ENCODE measurements at places on chromosomes 3 and 15.

- DNase-seq: no peak
Measured at GRCh38 chr15:60299452-60300047, 98.2 kb downstream of the ANXA2 start.

DNA sequence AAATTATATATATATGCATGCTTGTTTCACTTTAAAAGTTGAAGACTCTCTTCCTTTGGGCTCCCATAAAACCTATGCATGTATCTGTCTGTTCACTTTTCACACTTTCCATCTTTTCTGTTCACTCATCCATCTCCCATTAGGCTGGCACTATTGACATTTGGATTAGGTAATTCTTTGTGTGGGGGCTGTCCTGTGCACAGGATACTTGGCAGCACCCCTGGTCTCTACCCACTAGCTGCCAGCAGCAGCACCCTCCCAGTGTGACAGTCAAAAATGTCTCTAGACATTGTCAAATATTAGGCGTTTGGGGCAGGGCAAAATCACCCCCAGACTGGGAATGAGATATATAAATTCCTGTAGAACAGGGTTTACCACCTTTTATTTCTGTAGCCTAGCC, 72.3 kb upstream of the EIF1B start:
- DNase-seq: no peak

- DNase-seq: no peak
Measured at GRCh38 chr15:99421172-99421656, 144.6 kb upstream of the MEF2A start.

GRCh38 chr3:111229301-111229700, 157.7 kb downstream of the NECTIN3 start:
- no peak for DNase-seq

DNA sequence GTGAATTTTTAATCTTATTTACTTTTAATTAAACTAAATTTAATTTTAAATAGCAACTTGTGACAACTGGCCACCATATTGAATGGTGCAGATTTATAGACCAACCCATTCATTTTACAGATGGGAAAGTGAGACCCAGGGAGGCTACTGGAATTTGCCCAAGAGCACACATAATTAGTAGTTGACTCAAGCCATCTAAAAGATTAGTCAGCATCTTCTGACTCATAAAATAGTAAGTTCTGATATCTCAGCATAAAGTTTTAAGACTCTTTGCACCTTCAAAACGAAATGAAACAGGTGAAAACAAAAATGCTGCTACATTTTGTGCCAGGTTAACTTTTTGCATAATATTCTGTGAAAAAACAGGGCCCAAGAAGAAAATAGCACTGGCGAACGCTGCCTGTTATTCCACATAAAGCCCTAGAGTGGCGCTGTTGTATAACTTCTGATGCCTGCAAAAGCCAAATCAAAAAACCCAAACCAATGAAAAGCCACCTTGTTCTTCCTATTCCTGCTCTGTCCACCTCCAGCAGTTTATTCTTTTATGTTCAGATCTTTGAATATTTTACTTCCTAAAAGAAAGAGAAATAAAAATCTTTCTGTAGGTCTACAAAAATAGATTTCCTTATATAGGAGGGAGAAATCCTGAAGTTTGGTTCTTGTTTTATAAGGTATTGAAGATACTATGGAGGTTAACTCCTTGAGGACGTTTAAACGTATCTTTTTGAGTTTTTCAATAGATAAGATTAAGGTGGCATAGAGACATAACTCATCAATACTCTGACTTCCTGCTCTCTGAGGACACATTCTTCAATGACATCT, 62.8 kb downstream of the OTOL1 start:
- no peak for DNase-seq

GRCh38 chr15:77012117-77012712, 17.3 kb downstream of the PSTPIP1 start:
- no peak for DNase-seq

DNA sequence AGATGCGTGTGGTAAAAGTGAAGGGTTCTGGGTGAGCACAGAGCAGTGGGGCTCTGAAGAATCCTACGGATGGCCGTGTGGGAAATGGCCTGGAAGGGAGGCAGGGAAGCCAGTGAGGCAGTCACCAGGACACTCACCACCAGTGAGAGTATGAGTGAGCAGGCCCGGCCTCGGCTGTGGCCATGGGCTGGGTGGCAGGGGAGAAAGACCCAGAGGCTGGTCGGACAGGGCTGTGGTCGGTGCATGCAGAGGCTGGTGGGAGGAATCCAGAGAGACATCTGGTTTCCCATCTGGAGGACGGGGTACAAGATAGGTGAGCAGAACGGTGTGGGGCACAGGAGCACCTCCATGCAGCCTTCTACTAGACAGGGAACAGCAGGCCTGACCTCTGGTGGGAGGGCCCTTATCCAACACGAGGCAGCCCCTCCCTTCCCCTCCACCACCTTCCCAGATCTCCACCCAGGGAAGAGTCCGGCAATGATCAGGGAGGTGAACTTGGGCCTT, 10.1 kb downstream of the PCSK6 start:
- DNase-seq: no peak

- no peak for DNase-seq
Measured at GRCh38 chr3:123295171-123295900, 93.6 kb downstream of the SEC22A start.

DNA sequence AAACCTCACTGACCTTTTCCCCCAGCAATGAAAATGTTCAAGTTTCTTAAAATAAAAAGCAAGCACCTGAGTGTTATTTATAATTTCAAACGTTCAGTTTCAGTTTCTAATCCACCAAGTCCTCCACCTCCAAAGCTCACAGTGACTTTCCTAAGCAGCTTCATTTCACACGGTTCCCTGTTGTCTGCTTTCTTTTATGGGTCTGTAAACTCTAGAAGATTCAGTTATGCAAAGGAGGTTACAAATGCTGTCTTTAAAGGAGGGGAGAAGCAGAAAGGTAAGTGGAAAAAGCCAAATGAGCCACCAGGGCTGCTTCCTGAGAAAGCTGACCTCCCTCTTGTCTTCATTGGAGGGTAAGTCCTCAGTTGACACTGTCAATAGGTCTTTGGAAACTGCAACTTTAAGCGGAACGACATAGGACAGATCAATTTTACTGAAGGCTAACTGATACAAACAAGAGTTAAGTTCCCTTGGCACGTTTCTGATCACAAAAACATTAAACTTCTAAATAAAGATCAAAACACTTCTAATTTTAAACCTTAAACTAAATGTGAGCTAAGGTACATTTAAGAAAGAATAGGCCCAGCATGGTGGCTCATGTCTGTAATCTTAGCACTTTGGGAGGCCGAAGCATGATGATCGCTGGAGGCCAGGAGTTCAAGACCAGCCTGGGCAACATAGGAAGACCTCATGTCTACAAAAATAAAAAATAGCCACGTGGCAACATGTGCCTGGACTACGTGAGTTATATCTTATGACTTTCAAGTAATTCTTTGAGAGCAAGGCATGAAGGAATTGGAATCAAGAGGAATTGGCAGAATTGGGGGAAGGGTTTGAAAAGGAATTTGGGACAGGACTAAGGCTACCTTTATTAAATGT, 151.9 kb upstream of the UBE2E1 start:
- no peak for DNase-seq

GRCh38 chr3:197841789-197842188, 50.7 kb downstream of the LRCH3 start:
- DNase-seq: no peak

DNA sequence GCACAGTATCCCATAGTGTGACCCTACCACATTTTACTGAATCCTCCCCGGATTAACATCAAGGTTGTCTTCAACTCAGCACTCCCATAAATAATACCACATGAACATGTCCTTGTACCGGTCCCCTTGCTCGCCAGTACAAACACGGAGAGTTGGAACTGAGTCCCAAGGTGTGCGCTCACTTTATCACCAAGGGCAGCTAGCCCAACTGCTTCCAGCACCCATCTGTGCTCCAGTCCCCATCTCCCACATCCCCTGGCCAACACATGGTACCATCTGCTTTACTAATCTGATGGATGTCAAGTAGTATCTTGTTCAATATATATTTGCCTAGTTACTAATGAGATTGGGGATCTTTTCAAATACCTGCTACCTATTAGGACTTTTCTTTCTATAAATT, 64.7 kb downstream of the ISG20 start:
- DNase-seq: no peak

GRCh38 chr15:64122444-64122843, 26.7 kb downstream of the SNX1 start:
- DNase-seq: no peak

- DNase-seq: no peak
Measured at GRCh38 chr15:98562331-98562937, 85.9 kb upstream of the IGF1R start.

Data from activated T-cell treated with anti-CD3 and anti-CD28 coated beads for 4 hours (primary cell).